ENCODE measurements at places on chromosomes 7 and 10. TPM values are rescaled to one million over a fixed set of nuclear protein-coding genes. Genes with fewer than 3 reads are reported as not detected.

DNA sequence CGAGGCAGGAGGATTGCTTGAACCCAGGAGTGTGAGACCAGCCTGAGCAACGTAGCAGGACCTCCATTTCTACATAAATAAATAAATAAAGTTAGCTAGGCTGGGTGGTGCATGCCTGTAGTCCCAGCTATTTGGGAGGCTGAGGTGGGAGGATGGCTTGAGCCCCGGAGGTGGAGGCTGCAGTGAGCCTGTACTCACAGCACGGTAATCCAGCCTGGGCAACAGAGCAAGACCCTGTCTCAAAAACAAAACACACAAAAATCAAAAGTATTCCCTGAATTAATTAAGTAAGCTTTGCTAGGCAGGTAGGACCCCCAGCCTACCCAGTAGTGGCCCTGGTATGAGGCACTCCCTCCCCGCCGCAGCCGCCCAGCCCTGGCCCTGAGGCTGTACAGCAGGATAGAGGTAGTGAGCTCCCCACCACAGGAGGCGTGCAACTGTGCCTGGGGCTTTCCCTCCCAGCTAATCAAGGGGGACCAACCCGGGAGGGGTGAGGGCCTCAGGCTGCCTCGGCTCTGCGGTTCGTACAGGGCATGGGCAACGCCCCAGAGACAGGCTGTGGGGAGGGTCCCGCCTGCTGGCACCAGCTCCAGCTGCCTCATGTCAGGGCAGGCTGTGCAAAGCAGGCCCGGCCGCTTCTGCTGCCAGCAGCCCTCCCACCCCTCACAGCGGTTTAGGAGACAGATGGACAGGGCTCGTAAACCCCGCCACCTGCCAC is 1.0 kb upstream of the CYP2W1 start:
- no peak for DNase-seq

DNA sequence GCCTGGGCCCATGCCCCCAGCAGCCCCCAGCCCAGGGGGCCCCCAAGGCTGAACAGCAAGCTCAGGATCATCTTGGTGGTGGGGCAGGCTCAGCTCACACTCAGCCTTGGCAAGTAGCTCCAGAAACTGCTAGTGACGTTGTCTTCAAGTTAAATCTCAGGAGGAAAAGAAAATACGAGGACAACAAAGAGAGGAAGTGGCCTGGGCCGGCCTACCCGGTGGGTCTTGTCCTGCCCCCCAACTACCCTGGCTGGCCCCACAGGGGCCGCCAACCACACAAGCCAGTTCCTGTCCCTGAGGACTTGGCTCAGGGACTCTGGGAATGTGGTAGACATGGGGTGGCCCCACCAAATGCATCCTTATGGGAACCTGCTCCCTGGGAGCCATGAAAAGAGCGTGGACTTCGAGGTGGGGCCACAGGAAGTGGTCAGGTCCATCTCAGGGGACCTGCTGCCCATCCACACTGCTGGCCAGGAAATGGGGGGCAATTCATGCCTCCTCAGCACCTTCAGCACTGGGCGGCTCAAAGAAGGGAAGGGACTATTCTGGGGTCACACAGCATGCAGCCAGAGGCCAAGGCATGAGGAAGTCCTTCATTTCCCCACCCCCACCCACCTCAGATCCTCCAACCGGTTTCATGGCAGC is at the start of gene MMRN2:
TSS of gene MMRN2 (minus strand) at position 145 of the 645 bp plus-strand sequence. CDS start at position 71, 74 bp downstream.
- DNase-seq: no peak

GRCh38 chr7:70542750-70543376 is 589.1 kb upstream of the GALNT17 start:
- DNase-seq: no peak

- DNase-seq: no peak
Measured at GRCh38 chr10:103663802-103664201, 170.3 kb downstream of the NEURL1 start.

- no peak for DNase-seq
Measured at GRCh38 chr7:109835577-109835976, 1255.3 kb upstream of the LRRN3 start.

Gene LMTK2
- 4.7 TPM for total RNA-seq
